ENCODE measurements at places on chromosomes 3 and 15.

GRCh38 chr15:71484080-71484479 is 326.3 kb upstream of the NR2E3 start:
- no peak for DNase-seq

GRCh38 chr3:178584722-178585380 is 48.6 kb downstream of the KCNMB2 start:
- DNase-seq = no peak

GRCh38 chr3:76652524-76652923 is 387.4 kb upstream of the ROBO2 start:
- no peak for DNase-seq

GRCh38 chr15:78419367-78419766 is 18.6 kb upstream of the IREB2 start:
- no peak for DNase-seq

DNA sequence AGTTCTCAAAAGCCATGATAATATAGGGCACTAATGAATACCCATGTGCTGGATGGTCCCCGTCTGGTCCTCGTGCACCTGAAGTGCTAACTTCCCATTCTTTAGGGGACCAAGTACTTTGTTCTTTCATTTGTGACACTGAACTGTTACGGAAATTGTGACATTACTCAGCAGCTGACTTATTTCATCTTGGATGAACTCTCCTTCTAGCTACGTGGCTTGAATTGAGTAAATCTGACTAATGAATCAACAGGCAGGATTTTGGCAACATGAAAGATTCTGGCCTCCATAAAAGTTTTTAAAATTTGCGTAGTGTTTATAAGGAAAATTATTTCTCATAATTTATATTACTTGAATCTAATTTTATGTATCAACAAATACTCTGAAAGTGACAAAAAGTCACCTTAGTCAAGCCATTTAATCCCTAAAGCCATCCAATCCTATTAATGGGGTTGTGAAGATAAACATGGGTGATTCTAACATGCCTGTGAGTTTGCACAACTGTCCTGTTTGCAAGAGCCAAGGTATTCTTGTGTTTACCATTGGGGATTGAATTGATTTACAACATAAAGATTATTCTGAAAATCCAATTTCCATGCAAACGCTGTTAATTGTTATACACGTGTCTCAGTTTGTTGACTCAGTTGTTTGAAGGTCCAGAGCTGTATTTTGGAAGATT is 119.9 kb downstream of the AGBL1 start:
- DNase-seq = no peak

GRCh38 chr3:142861926-142862325 is 27.0 kb downstream of the PCOLCE2 start:
- DNase-seq = no peak

DNA sequence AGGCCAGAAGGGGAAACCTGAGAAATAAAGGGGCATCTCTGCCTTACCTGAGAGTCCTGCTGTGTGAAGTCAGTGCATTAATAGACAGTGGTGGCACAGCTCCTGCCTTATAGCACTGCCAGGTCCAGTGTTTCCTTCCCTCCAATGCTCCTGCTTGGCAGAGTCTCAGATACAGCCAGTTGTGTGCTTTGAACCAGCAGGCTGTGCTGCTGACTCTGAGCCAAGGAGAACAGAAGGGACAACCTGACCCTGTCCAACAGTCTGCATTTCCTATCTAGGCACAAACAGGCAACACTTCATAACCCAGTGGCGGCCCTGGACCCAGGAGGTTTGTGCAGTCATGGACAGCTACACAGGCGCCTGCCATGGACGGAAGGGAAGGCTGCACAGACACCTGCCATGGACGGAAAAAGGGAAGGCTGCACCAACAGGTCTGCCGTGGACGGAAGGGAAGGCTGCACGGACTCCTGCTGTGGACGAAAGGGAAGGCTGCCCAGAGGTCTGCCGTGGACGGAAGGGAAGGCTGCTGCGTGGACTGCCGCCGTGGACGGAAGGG is 33.9 kb upstream of the PLXNA1 start:
- no peak for DNase-seq

DNA sequence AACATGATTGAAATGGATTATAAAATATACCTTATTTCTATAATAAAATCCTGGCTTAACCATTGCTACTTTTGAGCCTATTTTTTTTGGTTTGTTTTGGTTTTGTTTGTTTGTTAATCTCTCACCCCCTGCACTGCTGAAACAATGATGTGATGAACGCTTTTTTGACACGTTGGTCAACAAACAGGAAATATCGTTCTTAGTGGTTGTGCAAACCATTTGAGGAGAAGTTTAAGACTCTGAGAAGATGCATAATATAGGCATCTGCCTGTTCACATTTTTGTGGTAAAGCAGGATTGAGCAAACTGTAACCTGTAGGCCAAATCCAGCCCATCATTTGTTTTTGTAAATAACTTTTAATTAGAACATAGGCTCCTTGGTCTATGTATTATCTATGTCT is 75.5 kb upstream of the MDFIC2 start:
- no peak for DNase-seq

GRCh38 chr15:62297522-62297921 is 132.4 kb upstream of the C2CD4B start:
- DNase-seq = no peak

Data from SK-N-DZ (cell line).